ENCODE measurements at places on chromosomes 11 and 22. TPM values are rescaled to one million over a fixed set of nuclear protein-coding genes. Genes with fewer than 3 reads are reported as not detected.

CNTN5 gene
- total RNA-seq: not detected

DAGLA gene
- total RNA-seq: 1.3 TPM

TRIM3 gene
- 12.8 TPM for total RNA-seq

NAALAD2 gene
- total RNA-seq: 1.7 TPM

POGLUT3 gene
- total RNA-seq: 43.6 TPM

OPCML gene
- not detected for total RNA-seq

DNAJC4 gene
- 18.0 TPM for total RNA-seq

ARL2 gene
- 187 TPM for total RNA-seq

OR4D5 gene
- not detected for total RNA-seq

TTC12 gene
- 10.3 TPM for total RNA-seq

SYCE3 gene
- not detected for total RNA-seq

ARHGAP20 gene
- total RNA-seq: 1.4 TPM

SSH3 gene
- 26.7 TPM for total RNA-seq

NXPE2 gene
- not detected for total RNA-seq

FOLH1 gene
- 0.78 TPM for total RNA-seq

CCDC34 gene
- total RNA-seq: 6.3 TPM

PLEKHA7 gene
- total RNA-seq: 1.7 TPM

TSGA10IP gene
- total RNA-seq: not detected

GAB4 gene
- not detected for total RNA-seq

Data from epithelial cell of alveolus of lung (primary cell).